ENCODE measurements at places on chromosomes 3 and 15. TPM values are rescaled to one million over a fixed set of nuclear protein-coding genes. Genes with fewer than 3 reads are reported as not detected.

THAP10 gene
- 1.9 TPM for total RNA-seq

GRCh38 chr3:23493889-23494288, 290.8 kb downstream of the UBE2E2 start:
- no peak for DNase-seq

ALAS1 gene
- total RNA-seq, result 60.0 TPM

DNA sequence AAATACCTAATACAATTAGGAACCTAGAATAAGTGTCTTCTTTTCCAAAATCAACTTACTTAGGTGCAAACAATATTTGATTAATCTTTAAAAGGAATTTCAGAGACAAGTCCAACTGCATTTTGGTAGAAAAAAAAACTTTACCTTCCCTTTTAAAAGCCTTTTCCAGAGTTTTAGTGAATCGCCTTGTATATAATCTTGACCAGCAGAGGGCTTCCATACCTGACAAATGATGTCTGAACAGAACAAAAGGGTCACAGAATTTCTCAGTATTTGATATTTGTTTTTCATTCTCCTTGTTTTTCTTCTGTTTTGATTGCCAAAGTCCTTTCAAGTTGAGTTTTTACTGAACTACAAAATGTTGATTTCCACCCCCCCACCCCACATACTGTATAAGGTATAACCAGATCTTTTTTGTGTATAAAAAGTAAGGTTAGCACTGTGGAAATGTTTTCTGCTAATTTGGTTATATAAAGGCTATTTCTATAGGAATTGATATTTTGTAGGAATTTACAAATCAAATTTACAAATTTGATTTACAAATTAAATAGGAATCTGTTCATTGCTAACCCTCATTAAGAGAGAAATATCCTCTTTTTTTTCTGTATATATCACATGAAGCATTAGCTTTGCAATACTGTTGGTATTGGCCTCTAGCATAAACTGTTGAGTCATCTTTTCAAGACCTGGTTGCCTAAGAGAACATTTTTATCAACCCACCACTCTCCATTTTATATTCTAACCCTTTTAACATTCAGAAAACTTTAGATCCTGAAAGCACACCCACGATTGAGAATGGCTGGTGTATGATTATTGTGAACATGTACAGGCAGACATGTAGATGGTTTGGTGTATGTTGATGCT, 464.1 kb upstream of the RARB start:
- peak; percentile 35 for DNase-seq

ALDH1A3 gene
- total RNA-seq, result 6.6 TPM

GRCh38 chr3:168322941-168323340, 227.2 kb upstream of the GOLIM4 start:
- no peak for DNase-seq

DNA sequence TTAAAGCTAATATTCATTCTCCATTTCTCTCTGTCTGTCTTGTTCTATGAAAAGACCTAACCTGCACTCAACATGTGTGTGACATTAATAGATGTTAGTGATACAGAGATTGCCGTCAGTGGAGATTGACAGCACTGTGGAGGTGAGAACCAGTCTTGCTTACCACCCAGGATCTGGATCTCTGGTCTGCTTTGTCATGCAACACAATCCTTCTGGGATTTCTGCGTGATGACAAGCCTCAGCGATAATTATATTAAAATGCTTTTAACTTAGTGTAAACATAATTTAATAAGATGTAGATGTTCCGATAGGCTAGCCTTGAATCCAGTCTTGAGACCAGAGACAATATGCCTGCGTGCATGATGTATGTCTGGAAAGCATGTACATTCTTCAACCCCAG, 262.0 kb upstream of the ZNF717 start:
- DNase-seq, result no peak

DNA sequence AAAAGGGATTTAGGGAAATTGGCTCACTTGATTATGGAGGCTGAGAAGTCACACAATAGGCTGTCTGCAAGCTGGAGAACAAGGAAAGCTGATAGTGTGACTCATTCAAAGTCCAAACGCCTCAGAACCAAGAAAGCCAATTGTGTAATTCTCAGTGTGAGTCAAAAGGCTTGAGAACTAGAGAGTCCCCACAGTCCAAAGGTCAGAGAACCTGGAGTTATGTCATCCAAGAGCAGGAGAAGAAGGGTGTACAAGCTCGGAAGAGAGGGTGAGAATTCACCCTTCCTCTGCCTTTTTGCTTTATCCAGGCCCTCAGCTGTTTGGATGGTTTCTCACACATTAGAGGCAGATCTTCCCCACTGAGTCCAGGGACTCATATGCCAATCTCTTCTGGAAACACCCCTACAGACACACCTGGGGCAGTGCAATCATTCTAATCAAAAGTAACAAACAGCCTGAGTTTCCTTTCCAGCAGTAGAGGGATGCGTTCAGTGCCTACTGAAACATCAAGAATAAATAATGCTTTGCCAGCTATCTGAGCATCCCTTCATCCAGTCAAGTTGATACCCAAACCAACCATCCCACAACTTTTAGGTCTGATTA, 271.5 kb downstream of the SATB1 start:
- peak; percentile 70 for DNase-seq

FRMD4B gene
- total RNA-seq, result 43.2 TPM

DNA sequence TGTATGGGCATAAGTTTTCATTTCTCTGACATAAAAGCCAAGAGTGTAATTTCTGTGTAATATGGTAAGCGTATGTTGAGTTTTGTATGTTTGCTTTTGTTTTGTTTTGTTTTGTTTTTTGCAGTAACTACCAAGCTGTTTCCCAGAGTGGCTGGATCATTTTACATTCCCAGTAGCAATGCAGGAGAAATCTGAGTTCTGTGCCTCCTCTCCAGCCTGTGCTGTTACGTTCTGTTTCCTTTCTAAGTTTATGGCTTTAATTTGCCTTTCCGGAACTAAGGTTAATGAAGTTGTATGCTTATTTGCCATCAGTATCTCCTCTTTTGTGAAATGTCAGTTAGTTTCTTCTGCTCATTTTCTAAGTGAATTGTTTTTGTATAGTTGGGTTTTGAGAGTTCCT, 307.8 kb downstream of the GABRG3 start:
- no peak for DNase-seq

DNA sequence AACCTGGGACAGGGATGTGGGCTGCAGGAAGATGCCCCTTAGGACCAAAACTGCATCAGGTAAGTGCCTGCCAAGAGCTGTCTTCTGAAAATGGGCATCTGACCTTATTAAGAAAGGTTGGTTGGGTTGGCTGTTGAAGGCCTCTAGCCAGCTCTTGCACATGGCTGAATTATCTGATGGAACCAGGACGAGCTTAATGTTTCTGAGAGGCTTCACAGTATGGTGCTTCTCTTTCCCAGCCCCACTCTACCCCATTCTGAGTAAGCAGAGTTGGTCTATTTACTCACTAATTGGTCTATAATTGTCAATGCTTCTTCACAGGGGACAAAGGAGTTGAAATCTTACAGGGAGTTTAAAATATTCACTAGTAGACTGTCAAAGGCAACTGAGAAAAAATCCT, 48.4 kb downstream of the DTWD1 start:
- no peak for DNase-seq

DNA sequence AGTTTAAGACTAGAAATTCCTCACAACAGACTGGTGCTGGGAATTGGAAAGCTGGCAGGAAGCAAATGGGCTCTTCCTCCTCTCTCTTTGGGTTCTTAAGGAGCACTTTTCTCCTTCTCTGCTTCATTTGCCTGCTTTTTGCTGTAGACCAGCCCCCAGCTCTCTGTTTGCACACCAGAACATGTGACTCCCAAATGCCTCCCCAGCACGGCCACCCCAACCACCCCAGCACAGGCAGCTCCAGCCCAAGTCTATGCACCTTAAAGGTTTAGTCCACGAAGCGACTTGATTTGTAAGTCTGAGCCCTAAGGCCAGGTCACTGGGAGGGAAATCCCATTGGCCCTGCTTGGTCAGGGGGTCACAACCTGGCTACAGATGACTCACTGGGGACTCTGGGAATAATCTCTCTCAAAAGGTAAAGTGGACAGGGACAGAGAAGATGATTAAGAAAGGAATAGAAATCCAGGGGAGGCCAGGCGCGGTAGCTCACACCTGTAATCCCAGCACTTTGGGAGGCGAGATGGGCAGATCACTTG, 377.8 kb upstream of the PROK2 start:
- DNase-seq, result no peak

DNA sequence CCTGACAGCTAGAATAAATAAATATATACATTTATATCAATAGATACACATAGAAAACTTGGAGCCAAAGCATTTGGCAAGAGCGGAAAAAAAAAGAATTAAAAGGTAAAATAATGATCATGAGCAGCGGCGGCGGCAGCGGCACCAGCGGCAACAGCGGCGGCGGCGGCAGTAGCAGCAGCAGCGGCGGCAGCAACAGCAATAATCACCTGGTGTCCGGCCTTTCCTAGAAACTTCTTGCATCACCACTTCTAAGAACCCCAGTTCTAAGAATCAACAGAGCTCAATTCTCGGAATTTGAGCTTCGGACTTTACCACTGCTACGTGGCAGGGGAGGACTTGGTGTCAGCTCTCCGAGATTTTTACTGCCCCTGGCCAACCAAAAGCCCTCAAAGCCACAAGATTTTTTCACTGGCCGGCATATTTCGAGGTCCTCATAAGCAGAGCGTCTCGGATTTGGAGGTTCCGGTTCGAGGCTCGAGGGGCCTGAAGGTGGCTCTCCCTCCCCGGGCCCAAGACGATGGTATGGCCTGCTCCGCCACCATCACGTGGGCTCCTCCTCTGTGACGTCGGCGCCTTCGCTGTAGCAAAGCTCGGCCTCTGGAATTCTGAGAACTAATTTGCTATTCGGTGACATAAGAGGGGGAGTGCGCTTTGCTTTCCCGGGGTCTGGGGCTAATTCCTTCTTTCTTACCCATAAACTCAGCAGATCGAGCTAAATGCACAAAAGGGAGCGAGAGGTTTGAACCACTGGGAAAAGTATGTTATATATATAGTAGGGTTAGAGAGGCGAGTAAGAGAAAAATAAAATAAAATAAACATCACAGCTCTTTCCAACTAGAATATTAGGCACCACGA, at the start of gene BCL6:
Gene BCL6 (minus strand): TSS at position 268 of the 858 bp plus-strand sequence. CDS start 11,775 bp downstream, outside the sequence.
- peak; percentile 91 for DNase-seq

SKOR1 gene
- total RNA-seq, result not detected

DNA sequence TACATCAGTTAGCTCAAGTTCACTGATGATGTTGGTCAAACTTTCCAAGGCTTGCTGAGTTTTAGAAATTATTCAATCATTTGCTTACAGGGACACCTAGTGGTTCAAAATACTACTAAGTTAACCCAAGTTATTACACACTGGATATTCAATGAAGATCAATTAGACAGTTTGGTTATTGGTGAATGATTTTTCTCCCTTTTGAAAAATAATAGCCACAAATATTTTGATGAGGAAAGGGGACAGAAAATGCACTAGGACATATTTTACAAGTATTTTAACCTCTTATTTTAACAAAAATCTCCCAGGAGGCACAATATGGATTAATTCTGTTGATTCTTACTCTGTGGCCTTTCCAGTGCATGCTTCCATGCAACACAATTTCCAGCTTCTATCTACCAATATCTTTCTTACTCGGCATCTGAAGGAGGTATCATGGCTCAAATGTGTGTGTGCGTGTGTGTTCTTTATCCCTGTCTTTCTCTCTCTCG, 20.1 kb upstream of the GOLGA6L2 start:
- no peak for DNase-seq

GRCh38 chr3:148202386-148202785, 495.3 kb upstream of the AGTR1 start:
- no peak for DNase-seq

DNA sequence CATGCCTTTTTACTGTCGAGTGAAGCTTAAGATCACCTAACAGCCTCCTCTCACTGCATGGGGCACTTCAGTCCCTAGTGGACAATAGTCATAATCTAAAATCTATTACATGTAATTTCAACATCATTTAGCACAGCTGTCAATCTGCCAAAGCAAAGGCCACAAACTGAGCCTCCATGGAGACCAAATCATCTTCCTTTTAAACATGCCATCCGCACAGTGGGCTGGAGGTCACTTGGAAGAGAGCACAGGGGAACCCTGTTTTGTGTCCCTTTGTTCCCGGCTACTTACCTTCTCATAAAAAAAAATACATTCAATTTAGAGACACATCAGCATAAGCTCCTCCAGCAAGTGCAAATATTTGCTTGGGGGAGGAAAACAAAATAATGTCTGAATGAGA, 167.3 kb downstream of the SQOR start:
- peak; percentile 34 for DNase-seq

DNA sequence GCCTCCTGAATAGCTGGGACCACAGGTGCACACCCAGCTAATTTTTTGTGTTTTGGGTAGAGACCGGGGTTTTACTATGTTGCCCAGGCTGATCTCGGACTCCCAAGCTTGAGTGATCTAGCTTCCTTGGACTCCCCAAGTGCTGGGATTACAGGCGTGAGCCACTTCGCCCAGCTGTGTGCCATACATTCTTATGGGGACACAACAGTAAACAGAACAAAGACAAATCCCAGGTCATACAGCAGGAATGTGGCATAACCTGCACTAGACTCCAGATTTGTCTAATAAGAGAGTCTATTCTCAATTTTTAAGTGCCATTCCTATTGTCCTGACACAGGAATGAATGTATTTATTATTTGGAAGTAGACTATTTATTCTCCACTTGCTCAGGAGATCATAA, 17.6 kb downstream of the ARL6IP5 start:
- no peak for DNase-seq

GABRA5 gene
- not detected for total RNA-seq

DNA sequence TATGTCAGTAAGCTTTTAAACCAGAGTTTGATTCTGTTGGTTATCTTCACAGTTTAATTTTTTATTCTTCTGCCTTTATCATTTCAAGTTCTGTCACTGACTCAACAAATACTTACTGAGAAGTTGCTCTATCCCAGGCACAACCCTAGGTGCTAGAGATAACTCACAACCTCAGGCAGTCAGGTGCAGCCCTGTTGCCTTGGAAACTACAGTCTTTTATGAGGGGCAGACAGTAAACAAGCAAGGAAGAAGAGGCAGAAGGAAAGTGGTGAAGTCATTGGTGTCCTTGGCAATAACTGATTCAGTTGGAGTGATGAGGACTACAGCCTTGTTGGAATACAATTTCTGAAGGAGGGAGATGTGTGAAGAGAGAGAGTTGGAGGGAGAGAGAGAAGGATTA, 142.1 kb upstream of the LRTM1 start:
- no peak for DNase-seq

GNB4 gene
- 5.1 TPM for total RNA-seq

DNA sequence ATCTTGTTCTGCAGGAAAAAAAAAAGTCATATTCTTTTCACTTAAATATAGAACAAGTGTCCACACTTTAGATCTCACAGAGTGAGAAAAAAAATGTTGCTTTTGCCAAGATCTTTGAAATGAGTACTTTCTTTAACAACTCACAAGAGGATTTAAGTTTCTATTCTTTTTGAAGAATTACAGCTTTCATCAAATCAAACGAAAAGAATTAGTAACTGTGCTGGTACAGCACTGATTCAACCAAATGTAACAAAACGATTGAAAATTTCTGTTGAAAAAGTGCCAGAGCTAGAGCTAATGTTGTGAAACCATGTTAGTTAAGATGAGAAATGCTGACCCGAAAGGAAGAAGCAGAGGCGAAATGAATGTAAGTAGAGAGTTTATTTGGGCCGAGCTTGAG, 300.2 kb downstream of the GABRB3 start:
- DNase-seq, result no peak

GRCh38 chr3:143820466-143821221, 27.6 kb downstream of the SLC9A9 start:
- no peak for DNase-seq

All from Caco-2 (cell line).